ENCODE measurements at places on chromosomes 16 and 17. TPM values are rescaled to one million over a fixed set of nuclear protein-coding genes. Genes with fewer than 3 reads are reported as not detected.

The KRTAP4-9 gene
- not detected for total RNA-seq

The ZNF286A gene
- total RNA-seq, result 18.1 TPM

The SULT1A2 gene
- not detected for total RNA-seq

The ADGRG3 gene
- total RNA-seq, result not detected

The SLC5A2 gene
- 0.05 TPM for total RNA-seq

The FOXC2 gene
- total RNA-seq, result not detected

DNA sequence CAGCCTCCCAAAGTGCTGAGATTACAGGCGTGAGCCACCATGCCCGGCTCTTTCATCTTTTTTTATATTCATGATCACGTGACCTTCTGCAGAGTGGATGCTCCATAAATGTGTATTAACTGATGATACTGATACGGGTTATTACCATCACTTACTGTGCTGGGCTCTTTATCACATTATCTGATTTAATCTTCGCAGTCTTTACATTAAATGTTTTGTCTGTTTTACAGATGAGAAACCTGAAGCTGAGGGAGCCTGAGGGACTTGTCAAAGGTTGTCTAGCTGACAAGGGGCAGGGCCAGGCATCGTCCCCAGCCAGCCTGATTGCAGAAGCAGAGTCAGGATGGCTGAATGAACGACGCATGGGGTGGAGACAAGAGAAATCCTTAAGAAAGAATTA is 104.4 kb downstream of the NTN1 start:
- no peak for DNase-seq

DNA sequence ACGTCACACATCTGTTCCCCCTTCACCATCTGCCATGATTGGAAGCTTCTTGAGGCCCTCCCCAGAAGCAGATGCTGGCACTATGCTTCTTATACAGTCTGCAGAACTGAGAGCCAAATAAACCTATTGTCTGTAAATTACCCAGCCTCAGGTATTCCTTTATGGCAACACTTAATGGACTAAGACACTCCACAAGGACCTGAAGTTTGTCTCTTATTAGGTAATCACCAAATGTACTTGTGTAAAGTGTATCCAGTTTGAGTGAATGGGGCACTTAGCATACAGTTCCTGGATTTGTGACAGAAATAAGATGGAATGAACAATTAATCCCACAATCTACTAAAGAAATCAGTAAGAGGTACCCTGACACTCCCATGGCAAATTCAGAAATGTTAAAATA is 105.3 kb downstream of the SLC39A11 start:
- DNase-seq, result no peak

GRCh38 chr17:20979792-20980083 is 63.1 kb downstream of the USP22 start:
- DNase-seq, result no peak

DNA sequence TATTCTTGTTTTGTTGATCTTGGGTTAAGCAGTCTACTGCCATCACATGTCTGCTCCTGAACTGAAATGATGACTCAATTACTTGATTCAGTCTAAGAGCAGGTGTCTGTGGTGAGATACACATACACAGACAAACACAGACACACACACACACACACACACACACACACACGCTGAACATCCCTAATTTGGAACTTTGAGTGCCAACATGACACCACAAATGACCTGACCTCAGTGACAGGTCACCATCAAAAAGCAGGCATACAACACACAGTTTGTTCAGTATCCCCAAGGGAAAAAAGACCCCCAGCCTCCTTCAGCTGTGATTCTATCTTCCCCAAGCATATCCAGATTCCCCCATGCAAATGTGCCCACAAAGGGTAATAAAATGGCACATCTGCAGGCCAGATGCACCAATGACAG is 130.1 kb upstream of the TMEM97 start:
- DNase-seq, result no peak

GRCh38 chr16:87603684-87604633 is 1.7 kb downstream of the JPH3 start:
- no peak for DNase-seq

Measured in SK-MEL-5 (cell line).